ENCODE measurements at places on chromosomes 2 and 18.

DNA sequence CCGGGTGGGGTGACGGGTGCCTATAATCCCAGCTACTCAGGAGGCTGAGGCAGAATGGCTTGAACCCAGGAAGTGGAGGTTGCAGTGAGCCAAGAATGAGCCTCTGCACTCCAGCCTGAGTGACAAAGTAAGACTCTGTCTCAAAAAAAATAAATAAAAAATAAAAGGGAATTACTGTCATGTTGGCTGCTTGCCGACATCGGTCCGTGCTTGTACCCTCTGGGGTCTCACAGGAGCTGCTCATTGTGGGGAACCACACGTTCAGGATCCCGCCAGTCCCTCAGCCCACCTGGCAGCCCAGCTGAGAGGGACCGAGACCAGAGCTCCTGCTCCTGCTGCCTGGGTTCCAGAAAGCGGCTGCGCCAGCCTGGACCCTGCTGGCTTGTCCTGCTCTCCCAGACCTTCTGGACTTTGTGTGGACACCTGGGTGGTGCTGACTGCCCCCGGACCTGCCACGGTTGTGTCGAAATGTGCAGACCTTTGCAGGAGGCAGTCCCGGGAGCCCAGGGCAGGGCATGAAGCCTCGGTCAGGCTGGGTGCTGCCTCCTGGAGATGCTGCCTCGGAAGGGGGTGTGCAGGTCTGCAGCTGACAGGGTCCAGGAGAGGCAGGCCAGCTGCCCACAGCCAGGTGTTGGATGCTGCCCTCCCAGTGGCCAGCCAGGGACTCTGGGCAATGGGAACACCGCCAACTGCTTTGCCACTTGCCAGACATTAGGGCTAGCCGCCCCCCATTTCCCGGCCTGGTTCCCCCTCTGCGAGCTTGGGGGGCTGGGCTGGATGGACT lies 16.4 kb downstream of the KLF11 start:
- no peak for DNase-seq

GRCh38 chr18:36448384-36449290 lies 151.1 kb downstream of the FHOD3 start:
- DNase-seq, result no peak

- no peak for DNase-seq
Measured at GRCh38 chr2:5409898-5410381, 282.2 kb upstream of the SOX11 start.

DNA sequence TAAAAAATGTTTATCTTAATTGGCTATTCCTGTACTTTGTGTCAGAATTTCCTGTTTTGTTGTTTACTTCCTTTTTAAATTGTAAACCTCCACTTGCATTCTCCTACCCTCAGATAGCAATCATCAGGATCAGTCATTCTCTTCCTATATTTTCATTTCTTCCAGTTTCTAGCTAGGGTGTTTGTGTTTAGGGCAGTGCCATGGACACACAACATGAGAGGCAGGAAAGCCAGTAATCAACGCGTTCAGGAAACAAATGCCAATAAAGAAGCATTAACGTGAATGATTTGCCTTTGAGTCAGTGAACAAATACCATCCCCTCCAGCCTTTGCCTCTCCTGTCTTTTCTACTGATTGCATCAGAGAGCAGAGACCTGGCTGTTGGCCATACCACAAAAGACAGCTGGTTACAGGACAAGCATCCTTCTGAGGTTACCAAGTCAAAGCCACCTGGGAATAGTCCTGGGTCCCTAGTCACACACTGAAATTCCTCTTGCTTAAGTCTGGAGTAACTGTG lies 56.7 kb upstream of the FHL2 start:
- DNase-seq, result peak; percentile 96

DNA sequence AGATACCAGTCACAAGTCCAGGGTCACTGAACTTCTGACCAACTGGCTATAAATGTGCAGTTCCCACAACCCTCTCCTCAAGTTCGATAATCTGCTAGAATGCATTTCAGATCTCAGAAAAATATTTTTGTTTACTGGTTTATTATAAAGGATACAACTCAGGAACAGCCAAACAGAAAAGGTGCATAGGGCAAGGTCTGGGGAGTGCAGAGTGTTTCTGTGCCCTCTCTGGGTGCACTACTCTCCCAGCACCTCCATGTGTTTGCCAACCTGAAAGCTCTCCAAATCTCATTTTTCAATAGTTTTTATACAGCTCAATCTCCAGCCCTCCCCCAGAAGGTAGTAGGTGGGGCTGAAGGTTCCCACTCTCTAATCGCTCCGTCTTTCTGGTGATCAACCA lies 85.2 kb downstream of the SKA1 start:
- DNase-seq, result no peak

- DNase-seq, result no peak
Measured at GRCh38 chr2:218508299-218508698, 59.9 kb downstream of the USP37 start.

DNA sequence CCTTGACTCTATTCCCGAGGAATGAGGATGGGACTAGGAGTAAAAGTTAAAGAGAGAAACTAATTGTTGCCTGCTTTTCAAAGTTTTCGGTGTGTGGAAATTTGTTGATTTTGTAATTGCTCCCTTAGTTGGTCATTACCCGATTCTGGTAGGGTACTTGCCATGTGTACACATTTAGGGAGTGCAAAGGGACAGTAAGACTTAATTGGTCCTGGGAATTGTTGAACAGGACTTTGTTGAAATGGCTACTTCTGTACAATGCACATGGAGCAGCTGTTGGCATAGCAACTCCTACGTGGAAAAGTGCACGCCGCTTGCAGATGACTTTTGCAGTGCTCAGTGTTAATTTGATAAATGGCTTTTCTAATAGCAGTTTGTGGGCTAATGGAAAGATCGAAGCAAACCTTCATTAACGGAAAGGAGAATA lies 22.9 kb downstream of the EPAS1 start:
- no peak for DNase-seq

GRCh38 chr2:86029873-86030272 lies 75.8 kb downstream of the POLR1A start:
- no peak for DNase-seq

- DNase-seq, result no peak
Measured at GRCh38 chr18:52610451-52611115, 270.6 kb downstream of the DCC start.

- DNase-seq, result peak; percentile 20
Measured at GRCh38 chr2:188132385-188132784, 159.3 kb upstream of the GULP1 start.

DNA sequence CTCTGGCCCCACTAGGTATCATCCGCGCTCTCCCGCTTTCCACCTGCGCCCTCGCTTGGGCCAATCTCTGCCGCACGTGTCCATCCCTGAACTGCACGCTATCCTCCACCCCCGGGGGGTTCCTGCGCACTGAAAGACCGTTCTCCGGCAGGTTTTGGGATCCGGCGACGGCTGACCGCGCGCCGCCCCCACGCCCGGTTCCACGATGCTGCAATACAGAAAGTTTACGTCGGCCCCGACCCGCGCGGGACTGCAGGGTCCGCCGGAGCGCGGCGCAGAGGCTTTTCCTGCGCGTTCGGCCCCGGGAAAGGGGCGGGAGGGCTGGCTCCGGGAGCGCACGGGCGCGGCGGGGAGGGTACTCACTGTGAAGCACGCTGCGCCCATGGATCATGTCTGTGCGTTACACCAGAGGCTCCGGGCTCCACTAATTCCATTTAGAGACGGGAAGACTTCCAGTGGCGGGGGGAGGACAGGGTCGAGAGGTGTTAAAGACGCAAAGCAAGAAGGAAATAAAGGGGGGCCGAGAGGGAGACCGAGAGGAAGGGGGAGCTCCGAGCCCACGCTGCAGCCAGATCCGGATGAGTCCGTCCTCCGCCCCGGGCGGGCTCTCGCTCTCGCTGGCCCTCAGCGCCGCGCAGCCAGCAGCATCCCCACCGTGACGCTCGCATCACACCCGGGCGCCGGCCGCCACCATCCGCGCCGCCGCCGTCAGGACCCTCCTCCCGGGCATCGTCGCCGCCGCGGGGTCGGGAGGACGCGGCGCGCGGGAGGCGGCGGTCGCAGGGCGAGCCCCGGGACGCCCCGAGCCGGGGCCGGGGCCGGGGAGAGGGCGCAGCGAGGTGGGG lies 664 bp downstream of the NETO1 start:
- no peak for DNase-seq

GRCh38 chr2:34787341-34787740 lies 1188.2 kb upstream of the FAM98A start:
- DNase-seq, result no peak

DNA sequence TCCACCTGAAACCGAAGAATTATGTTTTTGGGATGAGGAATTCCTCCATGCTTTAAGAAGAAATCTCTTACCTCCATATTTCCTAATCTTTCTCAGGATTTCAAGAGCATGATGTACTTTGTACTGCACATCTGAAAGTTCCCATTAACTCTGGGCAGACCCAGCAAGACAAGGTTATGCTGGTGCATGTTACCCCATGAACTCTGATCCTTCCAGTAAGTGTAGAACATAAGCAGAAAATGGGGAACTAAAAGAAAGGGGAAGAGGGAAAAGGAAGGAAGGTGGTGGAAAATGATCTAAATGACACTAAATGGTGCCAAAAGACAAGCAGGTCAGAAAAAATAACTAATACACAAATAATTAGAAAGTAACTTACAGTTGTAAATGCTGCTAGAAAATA lies 50.7 kb downstream of the STRN start:
- no peak for DNase-seq

DNA sequence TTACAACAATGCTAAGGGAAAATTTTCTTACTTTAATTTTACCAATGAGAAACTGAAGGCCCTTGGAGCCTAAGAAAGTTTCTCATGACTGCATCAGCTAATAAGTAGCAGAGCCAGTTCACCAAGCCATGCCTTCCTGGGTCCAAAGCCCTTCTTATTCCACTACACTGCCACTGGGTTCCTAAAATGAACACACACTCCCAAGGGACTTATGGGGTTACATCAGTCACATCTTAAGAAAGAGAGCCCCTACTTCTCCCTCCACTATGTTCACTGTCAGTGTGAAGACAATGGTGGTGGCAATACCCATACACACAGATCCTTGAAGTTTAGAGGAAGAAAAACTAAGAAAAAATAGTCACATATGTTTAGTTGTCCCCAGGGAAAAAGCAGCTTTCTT lies 20.6 kb downstream of the MBD2 start:
- no peak for DNase-seq

DNA sequence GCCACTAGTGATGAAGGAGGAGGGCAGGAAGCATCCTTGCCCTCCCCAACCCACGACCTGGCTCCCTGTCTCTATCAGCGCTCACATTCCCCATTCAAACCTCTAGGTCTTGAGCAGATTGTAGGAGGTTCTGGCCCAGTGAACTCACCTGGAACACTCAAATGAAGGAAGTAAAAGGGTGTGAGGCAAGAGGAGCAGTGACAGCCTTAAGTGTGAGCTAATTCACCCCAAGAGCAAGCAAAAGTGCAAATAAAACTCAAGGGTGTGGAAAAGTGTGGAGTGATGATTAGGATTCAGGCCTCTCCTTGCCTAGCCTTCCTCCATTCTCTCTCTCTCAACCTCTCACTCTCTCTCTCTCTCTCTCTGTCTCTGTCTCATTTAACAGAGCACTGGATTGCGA lies 41.0 kb downstream of the CYBRD1 start:
- DNase-seq, result no peak

GRCh38 chr2:197813093-197813787 lies 8.8 kb downstream of the PLCL1 start:
- no peak for DNase-seq

GRCh38 chr2:59791004-59791618 lies 762.3 kb downstream of the BCL11A start:
- DNase-seq, result no peak

DNA sequence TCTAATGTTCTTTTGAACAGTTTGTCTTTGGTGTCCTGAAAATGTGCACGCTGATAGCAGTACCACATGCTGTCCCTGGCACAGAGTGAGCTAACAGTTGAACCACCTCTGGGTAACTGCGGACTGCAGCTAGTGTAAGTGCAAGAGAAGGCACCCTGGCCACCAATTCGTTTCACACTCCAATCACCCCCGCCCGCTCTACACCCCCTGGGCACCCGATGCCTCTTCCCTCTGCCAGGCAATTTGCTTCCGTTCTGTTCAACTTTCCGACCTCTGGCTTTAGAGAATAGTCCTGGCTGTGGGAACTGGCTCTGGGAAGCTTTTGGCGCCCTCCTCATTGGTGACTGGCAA lies 1.4 kb downstream of the DOCK10 start:
- DNase-seq, result no peak

DNA sequence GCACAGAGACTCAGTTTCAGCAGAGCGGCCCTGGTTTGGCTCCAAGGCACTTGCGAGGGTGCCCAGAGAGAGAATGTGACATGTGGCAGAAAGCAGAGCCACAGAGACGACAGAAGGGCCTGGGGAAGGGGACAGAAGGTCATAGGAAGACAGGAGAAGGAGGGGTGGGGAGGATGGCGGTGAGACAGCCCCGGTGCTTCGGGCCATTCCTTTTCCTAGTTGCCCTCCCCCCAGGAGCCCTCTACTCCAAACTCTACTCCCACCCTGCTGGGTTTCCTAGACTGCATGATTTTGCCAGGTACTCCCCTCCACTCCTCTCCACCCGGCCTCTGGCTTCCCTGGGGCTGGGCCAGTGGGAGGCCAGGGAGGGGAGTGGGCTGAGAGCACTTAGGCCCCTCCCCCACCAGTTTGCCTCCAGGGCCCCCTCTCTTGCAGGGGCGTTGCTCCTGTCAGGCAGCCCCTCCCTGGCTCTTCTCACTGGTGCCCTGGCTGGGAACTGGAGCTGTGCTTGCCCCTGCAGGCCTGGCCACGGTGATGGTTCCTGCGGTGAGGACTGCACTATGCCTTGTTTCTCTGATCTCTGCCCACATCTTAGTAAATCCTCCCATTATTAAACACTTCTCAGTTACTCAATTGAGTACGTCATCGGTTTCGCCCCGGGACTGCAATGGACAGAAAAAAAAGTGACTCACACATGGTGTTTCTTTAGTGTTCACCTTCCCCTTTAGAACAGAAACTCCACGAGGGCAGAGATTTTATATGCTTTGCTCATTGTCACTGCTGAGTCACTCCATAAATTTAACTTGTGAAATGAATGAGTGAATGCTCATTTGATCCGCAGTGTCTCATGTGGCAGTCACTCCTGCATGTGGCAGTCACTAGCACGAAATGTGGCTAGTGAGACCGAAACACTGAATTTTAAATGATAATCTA lies 58.7 kb upstream of the SP3 start:
- DNase-seq, result no peak

GRCh38 chr2:75503048-75503607 lies 57.6 kb downstream of the EVA1A start:
- DNase-seq, result no peak

DNA sequence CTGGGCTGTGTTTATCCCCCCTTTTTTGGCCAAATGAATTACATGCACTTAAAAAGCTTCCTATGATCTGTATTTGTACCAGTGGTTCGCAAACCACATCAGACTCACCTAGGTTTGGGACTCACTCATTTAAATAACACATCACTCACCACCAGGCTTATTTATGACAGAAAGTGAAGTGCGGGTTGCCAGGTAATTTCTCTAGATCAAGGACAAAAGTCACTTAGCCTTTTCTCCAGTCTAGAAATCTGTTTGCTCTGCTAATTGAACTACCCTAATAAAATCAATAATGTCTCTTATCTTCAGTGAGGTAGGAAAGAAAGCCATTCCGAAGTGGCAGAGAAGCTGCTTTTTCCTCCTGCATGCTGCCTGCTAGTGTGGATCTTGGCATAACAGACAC lies 88.1 kb upstream of the SLC8A1 start:
- DNase-seq, result no peak
